Stromal cell of bone marrow (primary cell): ENCODE measurements at places on chromosomes 5 and 9.

DNA sequence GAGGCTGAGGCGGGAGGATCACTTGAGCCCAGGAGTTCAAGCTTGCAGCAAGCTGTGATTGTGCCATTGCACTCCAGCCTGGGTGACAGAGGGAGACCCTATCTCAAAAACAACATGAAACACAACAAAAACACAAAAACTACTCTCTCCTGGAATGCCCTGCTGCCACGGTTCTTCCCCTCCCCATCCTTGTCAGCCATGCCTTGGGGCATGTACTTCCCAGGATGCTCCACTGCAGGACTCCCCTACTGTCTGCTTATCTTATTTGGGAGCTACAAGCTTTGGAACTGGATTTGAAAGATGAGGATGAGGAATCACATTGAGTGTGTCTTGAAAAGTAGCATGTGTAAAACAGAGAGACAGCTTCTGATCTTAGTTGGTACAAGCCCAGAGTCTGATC, 40.1 kb upstream of the KIAA1958 start:
- DNase-seq = no peak

DNA sequence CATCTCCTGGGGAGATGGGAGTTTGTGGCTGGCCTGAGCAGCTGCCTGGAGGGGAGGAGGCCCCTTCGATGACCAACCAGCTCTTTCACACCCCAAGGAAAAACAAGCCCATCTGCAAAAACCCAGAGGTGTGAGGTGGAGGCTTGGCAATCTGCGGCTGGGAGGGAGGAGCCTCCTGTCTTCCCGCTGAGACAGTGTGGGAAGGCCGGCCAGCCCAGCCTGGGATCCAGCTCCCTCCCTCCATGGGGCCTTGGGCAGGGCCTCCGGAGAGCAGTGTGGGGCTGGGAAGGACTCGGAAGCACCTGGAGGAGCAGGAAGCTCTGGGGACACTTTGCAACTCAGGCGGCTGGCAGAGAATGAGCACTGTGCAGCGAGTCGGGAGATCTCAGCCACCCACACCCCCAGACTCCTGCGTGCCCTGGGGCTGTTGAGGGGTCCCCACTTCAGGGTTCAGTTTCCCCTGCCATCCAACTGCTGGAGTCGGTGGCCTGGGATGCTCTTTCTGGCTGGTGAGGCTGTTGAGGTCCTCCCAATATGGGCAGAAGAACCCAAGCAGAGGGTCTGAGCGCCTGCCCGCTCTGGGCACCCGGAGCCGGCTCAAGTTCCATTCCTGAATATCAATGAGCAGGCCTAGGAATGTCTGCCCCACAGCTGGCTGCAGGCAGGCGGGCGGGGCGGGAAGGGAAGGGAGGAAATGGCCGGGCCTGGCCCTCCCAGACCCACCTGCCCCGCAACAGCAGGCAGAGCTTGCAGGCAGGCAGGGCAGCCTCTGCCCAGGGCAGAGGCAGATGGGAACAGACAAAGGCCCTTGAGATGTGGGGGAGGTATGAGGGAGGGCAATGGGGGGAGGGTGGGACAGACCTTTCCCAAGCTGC, 101.1 kb downstream of the FGF18 start:
- DNase-seq = no peak

DNA sequence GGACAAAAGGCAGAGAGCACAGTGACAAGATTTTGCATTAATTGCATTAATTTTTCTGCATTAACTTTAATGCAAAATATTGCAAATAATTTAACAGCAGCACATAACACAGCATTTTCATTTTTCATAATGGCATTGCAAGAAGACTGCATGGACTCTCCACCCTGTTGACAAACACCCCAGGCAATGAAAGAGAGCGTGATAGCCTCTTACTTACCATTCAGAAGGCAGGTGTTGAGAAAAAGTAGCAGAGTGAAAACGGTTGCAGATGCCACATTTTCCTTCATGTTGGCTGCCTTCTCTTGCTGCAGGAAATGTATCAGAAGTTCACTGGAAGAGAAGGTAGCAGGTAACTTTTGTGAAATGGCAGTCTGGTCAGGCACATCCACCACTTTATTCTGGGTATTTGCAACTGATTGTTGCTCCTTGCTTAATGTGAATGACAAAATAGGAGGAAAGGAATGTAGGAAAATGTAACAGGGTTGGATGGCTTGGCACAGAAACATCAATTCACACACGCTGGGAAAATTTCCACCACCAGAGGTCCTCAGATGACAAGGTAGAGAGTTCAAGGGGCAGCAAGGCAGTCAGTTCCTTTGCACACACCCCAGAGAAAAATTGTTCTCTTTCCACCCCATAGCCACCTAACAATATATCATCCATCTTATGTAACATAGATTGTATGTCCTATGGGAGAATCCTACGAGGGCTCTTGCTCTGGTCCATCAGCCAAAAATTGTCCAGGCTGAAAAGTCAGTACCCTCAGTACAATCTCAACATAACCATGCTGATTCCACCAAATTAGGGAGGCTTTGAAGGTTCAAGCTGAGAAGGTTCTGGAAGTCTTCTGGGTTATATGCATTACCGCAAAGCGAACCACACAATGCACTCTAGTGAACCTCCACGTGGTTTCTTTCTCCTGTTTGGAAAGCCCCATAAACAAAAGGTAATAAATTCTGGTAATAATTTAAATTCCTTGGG, 41.9 kb upstream of the AGXT2 start:
- DNase-seq = peak; percentile 67

DNA sequence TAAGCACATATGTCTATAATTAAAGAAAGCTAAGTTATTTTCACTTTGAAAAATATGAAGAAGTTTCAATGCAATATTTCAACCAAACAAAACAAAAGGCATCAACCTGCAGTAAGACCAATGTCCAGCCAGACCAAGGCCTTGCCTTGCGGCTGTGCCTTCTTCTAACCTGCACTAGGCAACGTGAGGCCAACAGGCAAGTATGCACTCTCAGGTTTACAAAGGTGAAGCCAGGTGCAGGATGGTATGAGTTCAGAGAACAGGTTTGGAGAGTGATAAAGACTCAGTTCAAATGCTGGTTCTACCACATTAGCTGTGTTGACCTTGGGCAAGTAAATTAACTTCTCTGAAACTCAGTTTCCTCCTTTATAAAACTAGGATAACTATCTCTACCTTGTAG, 79.3 kb downstream of the KLHL3 start:
- DNase-seq = no peak

GRCh38 chr5:43429016-43429415, 16.8 kb upstream of the CCL28 start:
- no peak for DNase-seq

DNA sequence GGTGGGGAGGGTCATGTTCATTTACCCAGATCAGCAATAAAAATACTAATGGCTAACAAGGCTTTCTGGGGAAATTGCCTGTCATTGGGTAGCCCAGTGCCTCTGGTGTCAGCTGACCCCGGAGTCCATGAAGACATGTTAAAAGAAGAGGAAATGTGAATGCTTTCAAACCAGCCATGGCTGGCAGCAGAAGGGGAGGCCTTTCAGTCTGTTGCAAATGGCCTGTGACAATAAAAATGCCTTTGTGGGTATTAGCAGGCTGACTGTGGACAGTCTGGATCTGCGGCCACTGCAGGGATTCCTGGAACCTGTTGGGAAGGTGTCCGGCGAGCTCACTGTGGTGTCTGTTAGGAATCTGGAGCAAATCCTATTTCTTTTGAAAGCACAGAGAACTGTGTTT, 7.5 kb downstream of the ABL1 start:
- DNase-seq = no peak

- DNase-seq = no peak
Observed at GRCh38 chr9:24912767-24913166, 367.1 kb upstream of the IZUMO3 start.

- DNase-seq = no peak
Observed at GRCh38 chr5:173010547-173011464, 27.2 kb downstream of the ATP6V0E1 start.

GRCh38 chr5:62310426-62311143, 4.6 kb downstream of the KIF2A start:
- no peak for DNase-seq

GRCh38 chr9:105284463-105284862, 40.0 kb downstream of the SLC44A1 start:
- DNase-seq = no peak

DNA sequence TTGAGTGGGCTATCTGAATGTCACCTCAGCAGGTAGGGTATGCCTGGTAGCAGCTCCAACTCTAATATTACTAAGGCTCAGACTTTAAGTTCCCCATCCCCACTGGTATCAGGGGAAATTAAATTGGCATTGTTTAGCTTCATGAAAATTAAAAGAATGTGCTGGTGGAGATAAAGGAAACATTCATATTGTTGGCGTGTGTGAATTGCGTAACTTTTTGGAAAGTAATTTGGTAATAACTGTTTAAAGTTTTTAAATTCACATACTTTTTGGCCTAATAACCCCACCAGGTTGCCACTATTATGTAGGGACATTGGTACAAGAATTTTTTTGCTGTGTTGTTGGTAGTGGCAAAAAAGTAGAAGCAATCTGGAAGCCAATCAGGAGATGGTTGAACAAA, 29.4 kb downstream of the TNPO1 start:
- DNase-seq = no peak

- DNase-seq = peak; percentile 43
Observed at GRCh38 chr5:154446195-154447088, 645 bp downstream of the SAP30L start.

- DNase-seq = no peak
Observed at GRCh38 chr5:126857472-126858410, 80.8 kb downstream of the LMNB1 start.

DNA sequence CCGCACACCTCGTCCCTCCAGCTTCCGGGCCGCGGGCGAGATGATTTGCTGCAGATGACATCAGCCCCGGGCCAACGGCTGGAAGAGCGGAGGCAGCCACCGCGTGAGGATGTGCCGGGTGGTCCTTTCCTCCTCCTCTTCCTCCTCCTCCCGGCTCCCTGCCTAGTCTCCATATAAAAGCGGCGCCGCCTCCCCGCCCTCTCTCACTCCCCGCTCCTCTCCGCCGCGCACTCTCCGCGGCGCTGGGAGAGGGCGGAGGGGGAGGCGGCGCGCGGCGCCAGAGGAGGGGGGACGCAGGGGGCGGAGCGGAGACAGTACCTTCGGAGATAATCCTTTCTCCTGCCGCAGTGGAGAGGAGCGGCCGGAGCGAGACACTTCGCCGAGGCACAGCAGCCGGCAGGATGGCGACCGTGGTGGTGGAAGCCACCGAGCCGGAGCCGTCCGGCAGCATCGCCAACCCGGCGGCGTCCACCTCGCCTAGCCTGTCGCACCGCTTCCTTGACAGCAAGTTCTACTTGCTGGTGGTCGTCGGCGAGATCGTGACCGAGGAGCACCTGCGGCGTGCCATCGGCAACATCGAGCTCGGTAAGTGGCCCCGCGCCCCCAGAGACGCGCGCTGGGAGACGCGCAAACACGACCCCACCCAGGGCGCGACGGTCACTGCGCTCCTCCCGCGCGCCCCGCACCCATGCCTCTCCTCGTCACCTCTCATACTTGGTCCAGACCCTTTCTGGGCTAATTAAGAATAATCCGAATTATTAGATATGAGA, at the start of gene MAP1B:
Gene MAP1B, plus strand, starts transcription at position 345 of the 770 bp plus-strand sequence. Its CDS starts 57 bp downstream, at position 402.
- no peak for DNase-seq
